ENCODE measurements at places on chromosomes 3 and 15.
A peak's percentile ranks its signal among the peaks of the same experiment; 100 is the strongest.

DNA sequence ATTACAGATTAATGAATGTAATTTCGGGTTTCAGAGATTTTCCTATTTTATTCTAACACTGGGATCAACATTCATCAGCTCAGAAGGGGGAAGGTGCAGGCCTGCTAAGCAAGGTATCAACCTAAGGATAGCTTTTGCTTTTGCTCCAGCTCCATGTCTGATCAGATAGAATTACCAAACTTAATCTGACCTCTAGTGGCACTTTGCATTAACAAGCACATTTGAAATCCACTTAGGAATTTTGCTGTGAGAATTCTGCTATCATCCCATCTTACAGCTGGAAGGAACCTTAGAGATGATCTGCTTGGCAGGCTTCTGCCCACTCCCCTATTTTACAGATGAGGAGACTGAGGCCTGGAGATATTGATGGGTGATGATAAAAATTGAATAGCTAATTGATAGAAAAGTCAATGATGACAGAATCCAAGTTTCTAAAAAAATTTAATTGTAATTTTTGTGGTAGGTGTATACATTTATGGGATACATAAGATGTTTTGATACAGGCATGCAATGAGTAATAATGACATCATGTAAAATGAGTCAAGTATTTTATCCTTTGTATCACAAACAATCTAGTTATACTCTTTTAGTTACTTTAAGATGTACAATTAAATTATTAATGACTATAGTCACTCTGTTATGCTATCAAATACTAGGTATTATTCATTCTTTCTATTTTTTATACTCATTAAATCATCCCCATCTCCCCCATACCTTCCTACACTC, 209.2 kb upstream of the ZPLD1 start:
- DNase-seq, result no peak

DNA sequence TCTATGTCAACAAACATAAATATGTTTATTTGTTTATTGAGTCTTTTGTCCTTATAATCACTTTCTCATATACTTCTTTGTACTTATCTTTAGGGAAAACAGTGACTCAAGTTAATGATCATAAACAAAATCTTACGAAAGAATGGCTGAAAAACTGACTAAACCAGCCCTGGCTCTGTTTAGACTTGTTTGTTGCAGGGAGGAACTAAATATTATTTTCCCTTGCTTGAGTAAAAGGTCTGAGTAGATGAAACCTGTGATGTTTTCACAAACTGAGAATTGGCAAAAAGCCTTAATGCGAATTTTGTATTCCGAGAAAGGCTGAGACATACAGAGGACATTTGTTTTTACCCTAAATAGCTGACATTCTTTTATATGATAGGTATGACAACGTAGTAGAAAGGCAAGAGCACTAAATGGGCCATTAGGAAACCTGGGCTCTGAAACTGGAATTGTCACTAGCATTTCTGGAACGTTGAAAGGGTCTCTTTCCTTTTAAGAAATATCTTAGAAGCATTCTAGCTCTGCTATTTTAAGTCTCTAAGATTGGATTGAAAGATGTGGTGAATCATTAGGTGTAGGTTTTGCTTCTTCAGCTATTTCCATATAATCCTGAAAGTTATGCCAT, 18.2 kb upstream of the CLDN16 start:
- DNase-seq, result no peak

DNA sequence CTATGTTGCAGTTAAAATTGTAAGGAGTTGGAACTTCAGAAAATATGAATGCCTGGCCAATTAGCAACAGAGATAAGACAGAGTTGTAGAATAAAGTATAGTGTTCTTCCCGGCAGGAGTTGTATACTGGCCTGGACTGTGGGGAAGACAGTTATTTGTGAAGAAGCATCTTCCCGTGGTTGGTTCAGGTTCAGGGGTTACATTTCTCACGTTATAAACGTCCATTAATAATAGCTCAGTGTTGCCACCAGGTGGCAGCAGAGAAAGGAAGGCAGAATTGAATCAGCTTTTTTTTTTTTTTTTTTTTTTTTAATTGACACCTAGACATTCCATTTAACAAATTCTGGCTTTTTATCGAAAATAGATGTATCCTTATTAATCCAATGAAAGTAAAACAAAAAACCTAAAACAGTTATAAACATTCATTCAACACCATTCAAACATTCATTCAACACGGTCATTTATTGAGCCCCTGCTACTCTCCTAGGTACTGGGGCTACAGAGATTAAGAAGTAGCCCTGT, 66.4 kb upstream of the NR2E3 start:
- DNase-seq, result peak; percentile 64

DNA sequence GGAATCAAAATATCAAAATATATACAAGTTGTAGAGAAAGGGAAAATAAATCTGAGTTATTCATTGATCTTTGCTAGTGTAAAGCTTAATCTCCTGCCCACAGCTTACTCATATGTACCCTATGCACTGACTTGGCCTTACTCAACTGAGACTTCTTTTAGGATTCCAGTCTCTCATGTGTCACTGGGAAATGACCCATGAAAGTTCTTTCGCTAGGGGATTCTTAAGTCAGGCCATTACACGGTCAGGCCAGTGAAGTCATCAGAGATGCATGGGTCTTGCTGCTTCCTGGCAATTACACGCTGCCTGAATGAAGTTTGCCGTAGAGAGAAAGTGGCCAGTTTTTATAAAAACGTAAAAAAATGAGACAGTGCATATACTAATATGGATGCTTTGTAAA, 20.7 kb upstream of the LPP start:
- DNase-seq, result no peak

GRCh38 chr15:32778391-32779176, 60.8 kb downstream of the GREM1 start:
- DNase-seq, result no peak

GRCh38 chr3:127999509-128000106, 52.6 kb upstream of the SEC61A1 start:
- no peak for DNase-seq

GRCh38 chr15:58179741-58180381, 41.7 kb downstream of the AQP9 start:
- no peak for DNase-seq

- no peak for DNase-seq
These were observed 222.8 kb upstream of the TOPAZ1 start for GRCh38 chr3:44018926-44019325.

DNA sequence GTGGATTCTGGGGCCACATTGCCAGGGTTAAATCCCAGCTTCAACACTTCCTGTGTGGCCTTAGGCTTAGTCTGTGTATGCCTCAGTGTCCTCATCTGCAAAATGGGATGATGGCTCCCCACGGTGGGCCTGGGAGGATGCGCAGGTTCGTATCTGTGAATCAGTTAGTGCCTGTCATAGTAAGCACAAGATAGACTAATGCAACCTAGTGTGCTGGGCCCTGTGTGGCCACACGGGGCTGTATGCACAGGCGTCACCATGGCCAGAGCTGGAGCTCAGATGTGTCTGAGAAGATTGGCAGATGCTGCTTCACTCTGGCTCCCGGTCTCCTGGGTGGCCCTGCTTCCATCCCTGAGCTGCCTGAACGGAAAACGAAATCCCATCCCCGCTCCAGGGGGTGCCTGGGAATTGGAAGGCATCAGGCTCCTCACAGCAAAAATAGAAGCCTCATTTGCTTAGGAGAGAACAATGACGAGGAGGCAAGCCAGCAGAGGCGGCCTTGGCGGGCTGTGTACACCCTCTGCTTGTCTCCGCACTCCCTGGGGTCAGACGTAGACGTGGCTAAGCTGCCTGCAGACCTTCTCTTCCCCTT, 103.6 kb downstream of the APBA2 start:
- peak; percentile 19 for DNase-seq
